ENCODE measurements at places on chromosomes 12 and 14. TPM values are rescaled to one million over a fixed set of nuclear protein-coding genes. Genes with fewer than 3 reads are reported as not detected.

DNA sequence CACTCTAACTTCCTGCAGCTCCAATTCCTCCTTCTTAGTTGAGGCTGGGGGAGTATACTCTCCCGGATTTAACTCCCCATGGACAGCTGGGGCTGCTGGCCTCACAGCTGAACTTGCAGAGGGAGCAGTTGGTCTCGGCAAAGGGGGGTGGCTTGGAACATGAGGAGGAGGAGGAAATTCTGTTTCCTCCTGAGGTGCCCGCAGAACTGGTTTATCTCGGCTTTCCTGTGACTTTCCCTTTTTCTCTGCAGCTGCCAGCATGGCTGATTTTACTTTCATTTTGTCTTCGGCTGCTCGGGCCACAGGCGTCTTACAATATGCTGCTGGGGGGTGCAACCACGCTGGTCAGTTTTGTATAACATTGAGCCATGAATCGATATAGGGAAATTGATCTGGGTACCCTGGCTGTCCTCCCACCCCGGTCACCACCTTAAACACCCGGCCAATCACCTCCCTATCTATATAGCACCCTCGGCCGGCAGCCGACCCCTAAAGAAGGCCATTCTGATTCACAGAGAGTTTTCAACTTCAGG is 1317.6 kb downstream of the TMEM121 start:
- no peak for DNase-seq

GRCh38 chr14:77151918-77152588 is 10.5 kb upstream of the ZDHHC22 start:
- DNase-seq = no peak

IQSEC3 gene
- 0.22 TPM for total RNA-seq

PTGES3 gene
- 203 TPM for total RNA-seq

CSRNP2 gene
- 25.1 TPM for total RNA-seq

IL22 gene
- not detected for total RNA-seq

All from epithelial cell of proximal tubule (primary cell).